T-helper 17 cell (primary cell): ENCODE measurements at places on chromosomes 1 and 21.

GRCh38 chr1:97379387-97380075, 541.3 kb downstream of the DPYD start:
- H3K4me1 ChIP-seq, result peaks cover 4% of the 10 kb centered on the region
- H3K27me3 ChIP-seq, result no peaks in the 10 kb centered on the region
- peaks cover 3% of the 10 kb centered on the region for H3K36me3 ChIP-seq

- H3K4me3 ChIP-seq, result no peak overlapping the region
- no peak overlapping the region for H3K27ac ChIP-seq
- no peaks in the 10 kb centered on the region for H3K36me3 ChIP-seq
- no peak for DNase-seq
- H3K4me1 ChIP-seq, result peaks cover 4% of the 10 kb centered on the region
Observed at GRCh38 chr21:38643404-38644023, 145.2 kb upstream of the ERG start.

- no peaks in the 10 kb centered on the region for H3K36me3 ChIP-seq
- H3K4me1 ChIP-seq, result no peaks in the 10 kb centered on the region
- DNase-seq, result no peak
- H3K4me3 ChIP-seq, result no peak overlapping the region
- peaks cover 56% of the 10 kb centered on the region for H3K27me3 ChIP-seq
- H3K27ac ChIP-seq, result no peak overlapping the region
Observed at GRCh38 chr1:30527511-30528140, 195.8 kb downstream of the MATN1 start.

DNA sequence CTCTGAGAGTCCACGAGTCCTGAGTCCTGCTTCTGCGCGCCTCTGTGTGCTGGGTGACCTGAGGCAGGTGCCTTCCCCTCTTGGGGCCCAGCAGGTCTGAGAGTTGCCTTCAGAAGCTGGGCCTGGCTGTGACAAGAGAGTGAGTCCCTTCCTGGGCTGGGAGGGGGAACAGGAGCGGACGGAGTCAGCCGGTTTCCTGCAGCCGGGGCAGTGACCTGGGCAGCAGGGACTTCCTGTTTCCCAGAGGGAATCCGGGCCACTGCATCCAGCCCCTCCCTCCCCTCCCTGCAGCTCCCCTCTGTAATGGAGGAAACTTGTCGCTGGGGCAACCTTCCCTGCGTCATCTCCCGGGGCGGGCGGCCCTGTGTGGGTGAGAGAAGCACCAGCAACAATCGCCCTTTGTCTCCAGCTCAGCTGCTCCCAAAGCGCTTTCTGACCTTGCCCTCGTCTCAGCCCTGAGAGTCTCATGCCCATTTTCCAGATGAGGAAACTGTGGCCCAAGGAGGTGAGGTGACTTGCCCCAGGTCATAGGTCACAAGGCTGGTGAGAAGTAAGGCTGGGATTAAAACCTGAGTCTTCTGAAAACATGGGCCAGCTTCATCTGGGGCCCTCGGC, 61.1 kb downstream of the SDC3 start:
- no peak overlapping the region for H3K4me3 ChIP-seq
- peaks cover 78% of the 10 kb centered on the region for H3K27me3 ChIP-seq
- DNase-seq, result no peak
- H3K27ac ChIP-seq, result no peak overlapping the region
- H3K36me3 ChIP-seq, result peaks cover 3% of the 10 kb centered on the region

DNA sequence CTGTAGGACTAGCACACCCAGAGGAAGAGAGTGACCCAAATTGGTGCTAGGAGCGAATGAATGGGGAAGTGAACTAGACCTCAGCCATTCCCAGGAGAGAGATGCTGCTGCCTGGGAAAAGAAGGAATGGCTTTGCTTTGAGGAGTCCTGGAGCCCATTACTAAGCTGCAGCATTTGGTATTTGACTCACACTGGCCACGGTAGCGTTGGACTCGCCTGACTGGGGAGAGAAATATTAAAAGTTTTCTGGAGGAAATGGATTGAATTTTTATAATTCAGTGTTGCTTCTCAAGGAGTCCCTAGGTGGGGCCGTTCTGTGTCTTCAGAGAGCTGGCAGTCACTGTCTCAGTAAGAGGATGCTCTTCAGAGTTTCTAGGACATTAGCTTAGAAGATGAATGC, 40.2 kb downstream of the PIK3CD start:
- DNase-seq, result no peak
- H3K27me3 ChIP-seq, result no peaks in the 10 kb centered on the region
- peaks cover 52% of the 10 kb centered on the region for H3K4me1 ChIP-seq
- peak overlapping the region; percentile 94 for H3K4me3 ChIP-seq
- H3K36me3 ChIP-seq, result no peaks in the 10 kb centered on the region
